ENCODE measurements at places on chromosomes 6 and 20.

GRCh38 chr6:57267586-57268293, 45.6 kb upstream of the RAB23 start:
- DNase-seq, result no peak

- DNase-seq, result no peak
Observed at GRCh38 chr6:124066946-124067552, 263.4 kb downstream of the NKAIN2 start.

DNA sequence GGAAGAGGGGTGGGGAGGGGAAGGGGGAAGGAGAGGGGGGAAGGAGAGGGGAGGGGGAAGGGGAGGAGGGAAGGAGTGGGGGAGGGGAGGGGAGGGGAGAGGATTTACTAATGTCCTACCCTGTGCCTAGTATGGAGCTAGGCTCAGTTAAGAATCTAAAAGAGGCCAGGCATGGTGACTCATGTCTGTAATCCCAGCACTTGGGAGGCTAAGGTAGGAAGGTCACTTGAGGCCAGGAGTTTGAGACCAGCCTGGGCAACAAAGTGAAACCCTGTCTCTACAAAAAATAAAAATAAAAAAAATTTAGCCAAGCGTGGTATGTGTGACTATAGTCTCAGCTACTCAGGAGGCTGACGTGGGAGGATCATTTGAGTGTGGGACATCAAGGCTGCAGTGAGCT, 13.0 kb downstream of the UBE2J1 start:
- no peak for DNase-seq

DNA sequence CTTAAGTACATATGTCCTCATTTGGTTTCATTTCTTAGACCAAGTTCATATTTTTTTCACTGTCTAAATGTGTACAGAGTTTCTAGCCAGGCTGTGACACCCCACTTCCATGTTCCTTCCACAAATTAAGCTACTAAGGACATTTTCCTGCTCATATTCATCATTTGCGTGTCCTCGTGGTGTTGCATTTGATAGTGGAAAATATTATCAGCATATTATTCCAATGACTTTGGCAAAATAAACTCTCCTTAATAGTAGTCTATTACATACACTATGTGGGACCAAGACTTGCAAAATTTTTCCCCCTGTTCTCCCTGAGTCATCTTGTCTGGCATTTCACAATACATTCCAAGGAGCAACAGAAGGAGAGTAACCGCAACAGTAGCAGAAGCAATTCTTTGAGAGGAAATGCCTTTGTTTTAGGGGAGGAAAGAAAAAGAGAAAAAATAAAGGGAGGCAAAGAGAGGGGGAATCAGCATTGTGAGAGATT, 599.2 kb downstream of the COL12A1 start:
- no peak for DNase-seq

- DNase-seq, result no peak
Observed at GRCh38 chr20:17556837-17557674, 12.8 kb upstream of the DSTN start.

DNA sequence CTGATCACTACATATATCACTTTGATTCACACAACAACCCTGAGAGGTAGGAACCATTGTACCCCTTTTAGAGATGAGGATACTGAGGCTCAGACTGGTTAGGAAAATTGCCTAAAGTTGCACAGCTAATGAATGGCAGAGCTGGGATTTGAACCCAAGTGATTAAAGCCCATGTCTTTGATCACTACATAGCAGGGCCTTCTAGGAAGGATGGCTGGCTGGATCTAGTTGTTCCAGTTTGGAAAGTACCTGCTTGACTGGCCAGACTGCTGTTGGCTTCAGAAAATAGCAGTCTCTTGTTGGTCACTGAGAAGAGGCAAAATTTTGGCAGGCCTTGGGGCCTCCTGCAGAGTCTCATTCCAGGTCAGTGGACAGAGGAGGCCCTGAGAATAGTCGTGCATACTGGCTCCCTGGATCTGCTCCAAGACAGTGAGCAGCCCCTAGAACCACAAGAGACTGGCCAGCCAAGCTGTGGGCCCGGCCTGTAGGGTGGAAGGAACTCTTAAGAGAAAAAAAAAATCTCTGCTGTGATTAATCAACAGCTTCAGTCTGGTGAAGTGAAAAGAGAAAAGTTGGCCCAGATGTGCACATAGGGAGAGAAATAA, 17.5 kb downstream of the PPARD start:
- DNase-seq, result no peak

DNA sequence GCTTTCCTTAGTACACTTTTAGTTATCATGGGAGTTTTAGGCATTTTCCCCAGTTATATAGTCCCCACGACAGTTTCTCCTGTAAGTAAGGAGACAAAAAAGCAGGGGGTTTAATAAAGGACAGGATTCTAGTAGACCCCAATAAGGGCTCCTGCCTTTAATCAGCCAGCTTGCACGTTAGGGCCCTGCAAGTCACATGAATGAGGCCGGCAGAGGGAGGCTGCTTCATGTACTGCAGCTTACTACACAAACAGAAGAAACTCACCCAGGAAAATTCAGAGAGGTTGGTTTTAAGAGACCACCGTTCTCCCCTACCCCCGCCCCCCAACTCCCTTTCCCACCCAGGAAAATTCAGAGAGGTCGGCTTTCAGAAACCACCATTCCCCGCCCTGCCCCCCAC, 229.7 kb upstream of the MOCS1 start:
- DNase-seq, result no peak

DNA sequence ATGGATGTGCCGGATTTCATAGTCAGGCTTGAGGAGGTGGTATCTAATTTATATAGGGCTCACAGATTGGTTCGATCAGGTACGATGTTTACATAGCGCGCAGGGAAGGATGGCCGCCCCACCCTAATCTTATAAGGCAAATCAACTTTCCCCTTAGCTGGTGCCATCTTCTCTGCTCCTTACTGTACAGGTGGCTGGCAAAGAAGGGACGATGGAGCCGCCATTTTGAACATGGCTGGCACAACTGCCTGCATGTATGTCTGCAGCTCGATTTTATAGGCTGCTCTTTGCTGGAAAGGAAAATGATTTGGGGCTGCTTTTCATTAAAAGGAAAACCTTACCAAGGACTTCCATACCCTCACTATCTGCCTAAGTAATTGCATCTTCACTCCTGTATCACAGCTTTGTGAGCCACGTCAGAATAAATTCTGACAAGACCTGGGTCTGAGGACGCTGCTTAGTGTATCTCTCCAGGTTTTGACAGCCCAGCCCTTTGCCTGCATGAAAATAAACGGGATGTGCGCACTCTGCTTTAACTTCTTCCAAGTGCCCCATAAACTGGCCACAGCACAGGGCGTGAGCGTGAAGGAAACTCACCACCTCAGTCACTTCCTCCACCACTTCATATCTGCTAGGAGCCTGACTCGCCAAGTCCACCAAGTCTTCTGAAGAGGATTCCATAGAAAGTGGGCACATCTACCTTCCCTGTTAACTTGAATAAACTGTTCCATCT, 109.4 kb upstream of the ARMC2 start:
- DNase-seq, result no peak

DNA sequence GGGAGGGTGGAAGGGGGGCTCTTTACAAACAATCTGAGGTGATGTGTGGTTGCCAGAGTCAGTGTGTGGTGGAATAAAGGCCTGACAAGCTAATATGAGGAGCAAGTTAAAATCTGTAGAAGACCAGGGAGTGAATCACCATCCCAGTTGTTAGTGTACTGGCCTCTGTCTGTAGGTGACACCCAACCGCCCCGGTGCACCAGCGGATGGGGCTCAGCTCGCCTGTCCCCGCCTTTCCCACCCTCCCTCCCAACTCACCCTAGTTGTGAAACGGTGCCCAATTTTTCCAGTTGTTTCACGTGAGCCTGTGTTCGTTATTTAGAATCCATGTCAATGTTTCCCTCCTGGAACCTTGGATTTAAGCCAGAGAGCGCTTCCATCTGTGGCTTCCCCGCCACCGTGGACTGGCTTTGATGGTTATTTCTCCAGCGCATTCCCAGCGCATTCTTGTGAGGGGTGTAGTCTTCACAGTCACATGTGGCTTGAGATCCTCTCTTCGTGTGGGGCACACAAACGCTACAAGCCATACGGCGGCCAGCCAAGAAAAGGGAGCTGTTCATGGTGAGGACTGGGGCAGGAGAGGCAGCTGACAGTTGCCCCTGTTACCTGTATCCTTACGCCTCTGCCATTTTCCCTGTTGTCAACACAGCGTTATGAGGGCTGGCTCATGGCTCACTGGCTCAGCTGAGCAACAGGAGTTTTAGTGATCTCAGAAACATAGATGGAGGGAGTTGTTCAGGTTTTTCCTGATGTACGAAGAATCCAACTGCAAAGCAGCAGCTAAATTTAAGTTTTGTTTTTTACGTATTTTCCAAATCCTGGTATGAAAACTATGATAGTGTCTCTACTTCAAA, 137.6 kb downstream of the ZDHHC14 start:
- DNase-seq, result no peak

GRCh38 chr20:4318891-4319290, 303.5 kb upstream of the RNF24 start:
- no peak for DNase-seq

- DNase-seq, result no peak
Observed at GRCh38 chr6:166168616-166169548, 1.2 kb upstream of the TBXT start.

- DNase-seq, result no peak
Observed at GRCh38 chr20:24938498-24938897, 10.6 kb upstream of the CST7 start.

GRCh38 chr6:131854803-131855202, 47.0 kb downstream of the ENPP1 start:
- DNase-seq, result no peak

DNA sequence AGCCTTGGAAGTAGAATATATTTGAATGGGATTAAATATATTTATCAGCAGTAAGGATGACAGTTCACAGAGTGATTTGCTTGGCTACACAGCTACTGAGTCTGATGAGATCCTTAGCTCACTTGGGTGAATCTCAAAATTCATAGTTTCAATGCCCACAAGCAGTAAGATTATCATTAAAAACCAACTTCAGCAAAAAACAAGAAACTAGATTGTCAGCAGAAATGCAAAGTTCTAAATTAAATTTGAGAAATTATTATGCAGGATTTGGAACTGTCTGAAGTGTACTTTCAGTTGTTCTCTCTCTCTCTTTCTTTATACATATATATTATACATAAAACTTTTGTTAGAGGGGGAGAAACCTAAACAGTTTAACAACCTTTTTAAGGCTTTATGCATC, 288.8 kb upstream of the SASH1 start:
- DNase-seq, result no peak

- no peak for DNase-seq
Observed at GRCh38 chr20:54822386-54822785, 347.0 kb downstream of the DOK5 start.

GRCh38 chr6:154933181-154933827, 61.8 kb upstream of the TIAM2 start:
- no peak for DNase-seq

GRCh38 chr6:170272341-170273065, 18.4 kb downstream of the DLL1 start:
- DNase-seq, result no peak

DNA sequence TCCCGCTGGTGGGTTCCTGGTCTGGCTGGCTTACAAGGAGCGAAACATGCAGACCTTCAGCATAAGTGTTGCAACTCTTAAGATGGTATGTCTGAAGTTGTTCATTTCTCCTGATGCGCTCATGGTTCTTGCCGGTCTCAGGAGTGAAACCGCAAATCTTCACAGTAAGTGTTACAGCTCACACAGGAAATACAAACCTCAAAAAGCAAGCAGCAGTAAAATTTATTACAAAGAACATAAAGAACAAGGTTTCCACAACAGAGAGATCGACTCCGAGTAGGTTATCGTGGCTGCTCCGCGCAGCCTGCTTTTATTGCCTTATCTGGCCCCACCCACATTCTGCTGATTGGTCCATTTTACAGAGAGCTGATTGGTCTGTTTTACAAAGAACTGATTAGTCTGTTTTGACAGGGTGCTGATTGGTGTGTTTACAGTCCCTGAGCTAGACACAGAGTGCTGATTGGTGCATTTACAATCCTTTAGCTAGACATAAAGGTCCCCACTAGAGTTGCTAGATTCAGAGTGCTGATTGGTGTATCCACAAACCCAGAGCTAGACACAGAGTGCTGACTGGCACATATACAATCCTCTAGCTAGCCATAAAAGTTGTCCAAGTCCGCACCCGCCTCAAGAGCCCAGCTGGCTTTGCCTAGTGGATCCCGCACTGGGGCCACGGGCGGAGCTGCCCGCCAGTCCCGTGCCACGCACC, 39.2 kb downstream of the TRIM27 start:
- DNase-seq, result no peak

DNA sequence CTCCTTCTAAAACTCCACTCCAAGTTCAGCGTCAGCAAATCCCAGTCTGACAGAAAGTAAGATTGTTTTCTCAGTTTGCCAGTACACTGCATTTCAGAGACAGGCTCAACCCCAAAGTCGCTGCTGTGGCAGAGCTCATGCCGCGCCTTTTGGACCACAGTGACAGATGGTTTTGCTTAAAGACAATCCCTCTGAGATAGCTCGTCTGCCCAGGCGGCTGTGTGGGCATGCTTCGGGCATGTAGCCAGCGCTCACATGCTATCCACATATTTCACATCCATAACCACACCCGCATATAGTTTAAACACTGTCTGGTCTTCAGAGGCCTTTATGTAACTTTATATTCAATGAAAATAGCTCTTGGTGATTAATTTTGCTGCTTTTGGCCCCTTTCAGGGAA, 14.7 kb upstream of the PXDC1 start:
- no peak for DNase-seq

- DNase-seq, result no peak
Observed at GRCh38 chr6:41730531-41731436, 4.6 kb downstream of the TFEB start.

DNA sequence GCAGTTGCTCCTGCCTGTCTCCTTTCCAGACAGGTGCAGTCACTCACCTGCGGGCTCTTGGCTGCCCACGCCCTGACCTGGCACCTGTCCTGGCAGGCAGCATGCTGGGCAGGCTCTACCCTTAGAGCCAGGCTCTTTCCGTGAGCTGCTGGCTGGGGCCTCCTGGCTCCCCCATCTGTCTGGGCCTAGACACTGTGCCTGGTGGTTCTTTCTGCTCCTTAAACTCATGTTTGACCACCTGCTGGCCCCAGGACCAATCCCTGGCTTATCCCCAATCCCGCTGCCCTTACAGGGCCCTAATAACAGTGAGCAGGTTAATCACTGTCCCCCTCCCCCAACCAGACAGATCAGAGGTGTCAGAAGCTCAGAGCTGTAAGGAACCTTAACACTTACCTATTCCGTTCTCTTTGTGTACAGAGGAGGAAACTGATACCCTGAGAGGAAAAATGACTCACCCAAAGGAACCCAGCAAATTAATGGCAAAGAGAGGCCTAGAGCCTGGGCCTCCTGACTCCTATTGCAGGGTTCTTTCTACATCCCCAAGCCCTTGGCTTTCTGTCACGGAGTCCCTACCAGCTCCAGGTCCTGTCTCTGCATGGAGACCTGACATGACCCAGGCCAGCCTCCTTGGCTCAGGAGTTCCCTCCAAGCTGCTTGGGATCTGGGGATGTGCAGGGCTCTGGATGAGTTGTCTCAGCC, 54.7 kb downstream of the RAB44 start:
- no peak for DNase-seq

DNA sequence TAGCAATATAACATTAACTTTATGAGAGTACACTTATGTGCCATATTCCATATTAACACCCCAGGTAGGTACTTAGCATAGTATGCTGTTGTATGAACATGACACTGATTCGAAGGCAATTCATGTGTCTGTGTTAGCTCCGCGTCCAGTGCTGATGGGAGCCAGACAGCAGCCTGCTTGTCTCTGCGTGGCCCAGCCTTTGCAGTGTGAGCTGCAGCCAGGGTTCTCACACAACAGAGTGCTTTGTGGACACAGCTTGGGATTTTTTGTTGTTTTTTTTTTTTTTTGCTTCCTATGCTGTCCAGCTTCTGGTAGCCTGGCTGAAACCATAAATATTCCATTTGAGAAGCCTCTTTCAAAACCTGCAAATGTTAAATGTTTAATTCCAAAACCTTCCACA, 350.9 kb downstream of the SMOC2 start:
- DNase-seq, result no peak

- no peak for DNase-seq
Observed at GRCh38 chr6:31768363-31769257, 6.2 kb downstream of the SAPCD1 start.

All from stimulated activated CD4-positive, alpha-beta T cell treated with anti-CD3 and anti-CD28 coated beads, Interleukin-1b, Interleukin-23, amount 100 ng/mL, for 1 hour (primary cell).